ENCODE measurements at places on chromosomes 11 and 22.
A peak's percentile ranks its signal among the peaks of the same experiment; 100 is the strongest.

GRCh38 chr11:121367001-121367843 lies 74.7 kb downstream of the SC5D start:
- peak; percentile 24 for DNase-seq

GRCh38 chr11:78876676-78877075 lies 302.0 kb upstream of the NARS2 start:
- DNase-seq: no peak

DNA sequence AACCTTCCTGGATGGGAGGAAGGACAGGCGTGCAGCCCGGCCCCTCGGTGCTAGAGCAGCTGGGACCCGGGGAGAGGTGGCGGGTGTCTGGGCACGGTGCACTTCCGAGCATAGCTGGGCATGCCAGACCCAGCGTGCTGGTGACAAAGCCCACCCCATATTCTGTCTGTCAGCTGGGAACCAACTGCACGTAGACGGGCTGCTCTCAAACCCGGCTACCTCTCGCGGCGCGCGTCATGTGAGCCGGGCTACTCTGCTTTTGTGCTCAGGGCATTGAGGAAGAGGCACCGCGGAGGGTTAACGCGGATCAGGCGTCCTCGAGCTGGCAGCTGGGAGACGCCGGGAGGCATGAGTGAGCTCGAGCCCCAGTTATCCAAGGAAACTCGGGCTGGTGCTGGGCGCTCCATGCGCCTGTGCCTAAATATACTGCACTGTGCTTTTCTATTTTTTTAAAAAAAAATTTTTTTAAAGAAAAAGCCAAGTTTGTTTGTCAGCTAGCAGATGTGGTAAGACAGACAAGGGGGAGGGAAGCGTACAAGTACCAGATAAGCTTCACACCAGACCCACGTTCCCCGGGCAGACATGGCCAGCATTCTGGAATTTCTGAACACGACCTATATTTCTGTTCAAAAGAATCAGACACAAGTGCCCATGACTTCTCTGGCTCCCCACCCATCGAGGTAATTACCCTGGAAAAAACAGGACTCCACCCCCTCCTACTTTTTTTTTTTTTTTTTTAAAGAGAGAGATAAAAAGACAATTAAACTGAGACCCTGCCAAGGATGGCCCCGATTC lies 425.6 kb downstream of the SHANK2 start:
- no peak for DNase-seq

DNA sequence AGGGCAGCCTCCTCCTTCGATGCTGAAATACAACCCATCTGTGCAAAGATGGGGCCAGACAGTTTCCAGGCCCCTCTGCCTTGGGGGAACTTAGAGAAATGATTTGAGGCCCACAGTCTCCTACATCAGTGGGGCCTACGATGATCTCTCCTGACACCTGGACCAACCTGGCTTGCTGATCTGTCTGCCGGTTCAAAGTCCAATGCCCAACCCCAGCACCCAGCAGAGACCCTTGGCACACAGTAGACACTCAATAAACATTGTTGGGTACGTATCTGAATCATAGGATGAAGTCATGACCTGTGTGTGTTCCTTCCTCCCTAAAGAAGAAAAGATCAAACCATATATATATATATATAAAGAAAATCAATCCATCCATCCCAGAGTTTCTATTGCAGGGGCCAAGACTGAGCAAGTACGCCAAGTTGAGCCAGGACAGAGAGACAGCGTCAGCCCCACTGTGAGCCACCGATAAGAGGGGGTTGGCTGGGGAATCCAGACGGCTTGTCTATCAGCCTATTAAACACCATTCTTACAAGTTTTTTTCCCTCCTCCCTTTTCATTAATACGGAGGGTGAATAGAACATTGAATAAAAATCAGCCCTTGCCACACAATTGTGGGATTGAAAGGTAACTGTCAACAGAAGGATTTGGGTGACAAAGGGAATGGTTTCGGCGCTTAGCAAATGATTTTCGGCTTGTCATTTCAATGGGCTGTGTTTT lies 244.1 kb downstream of the MN1 start:
- no peak for DNase-seq

GRCh38 chr11:78828676-78829075 lies 254.0 kb upstream of the NARS2 start:
- no peak for DNase-seq

GRCh38 chr11:19674836-19675235 lies 37.8 kb upstream of the NAV2 start:
- DNase-seq: no peak

DNA sequence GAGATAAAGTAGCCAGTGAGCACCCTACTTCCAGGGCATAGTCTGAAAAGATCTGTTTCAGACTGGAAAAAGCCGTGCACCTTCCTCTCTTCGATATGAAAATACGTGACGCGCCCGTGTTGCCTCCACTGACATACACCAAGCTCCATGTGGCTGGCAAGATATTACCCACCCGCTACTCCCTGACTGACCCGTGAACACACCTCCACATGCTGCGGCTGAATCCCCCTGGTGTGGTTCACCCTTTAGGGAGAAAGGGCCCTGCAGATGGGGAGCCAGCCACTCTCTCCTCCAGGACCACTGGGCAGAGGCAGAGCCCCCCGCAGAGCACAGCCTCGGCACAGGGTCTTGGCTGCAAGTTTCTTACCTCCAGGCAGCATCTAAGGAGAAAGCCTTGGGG lies 245.0 kb downstream of the BRD1 start:
- DNase-seq: no peak

DNA sequence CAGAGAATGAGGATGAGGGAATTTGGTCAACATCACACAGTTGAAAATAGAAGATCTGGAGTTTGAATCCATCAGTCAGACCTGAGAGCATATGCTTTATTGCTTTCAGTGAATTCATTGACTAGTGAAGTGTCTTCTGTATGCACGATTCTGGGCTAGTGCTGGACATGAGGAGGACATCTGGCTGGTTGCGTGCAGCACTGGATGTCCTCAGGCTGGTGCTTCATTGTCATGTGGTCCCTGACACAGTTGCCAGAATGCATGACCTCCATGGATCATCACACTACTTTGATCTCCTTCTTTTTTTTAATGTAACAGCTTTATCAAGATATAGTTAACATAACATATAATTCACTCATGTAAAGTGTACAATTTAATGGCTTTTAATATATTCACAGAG lies 44.5 kb upstream of the MMP7 start:
- no peak for DNase-seq

All from brain microvascular endothelial cell (primary cell).